ENCODE measurements at places on chromosomes 1 and 21. TPM values are rescaled to one million over a fixed set of nuclear protein-coding genes. Genes with fewer than 3 reads are reported as not detected.
A peak's percentile ranks its signal among the peaks of the same experiment; 100 is the strongest.

Gene SPRR1A
- not detected for total RNA-seq

Gene CYYR1
- total RNA-seq: 0.09 TPM

Gene GOLT1A
- 0.32 TPM for total RNA-seq

Gene YARS1
- 185 TPM for total RNA-seq

Gene RHD
- not detected for total RNA-seq

Gene C1QC
- 0.96 TPM for total RNA-seq

- no peak for DNase-seq
These were observed 8.9 kb downstream of the LYST start for GRCh38 chr1:235857756-235858155.

DNA sequence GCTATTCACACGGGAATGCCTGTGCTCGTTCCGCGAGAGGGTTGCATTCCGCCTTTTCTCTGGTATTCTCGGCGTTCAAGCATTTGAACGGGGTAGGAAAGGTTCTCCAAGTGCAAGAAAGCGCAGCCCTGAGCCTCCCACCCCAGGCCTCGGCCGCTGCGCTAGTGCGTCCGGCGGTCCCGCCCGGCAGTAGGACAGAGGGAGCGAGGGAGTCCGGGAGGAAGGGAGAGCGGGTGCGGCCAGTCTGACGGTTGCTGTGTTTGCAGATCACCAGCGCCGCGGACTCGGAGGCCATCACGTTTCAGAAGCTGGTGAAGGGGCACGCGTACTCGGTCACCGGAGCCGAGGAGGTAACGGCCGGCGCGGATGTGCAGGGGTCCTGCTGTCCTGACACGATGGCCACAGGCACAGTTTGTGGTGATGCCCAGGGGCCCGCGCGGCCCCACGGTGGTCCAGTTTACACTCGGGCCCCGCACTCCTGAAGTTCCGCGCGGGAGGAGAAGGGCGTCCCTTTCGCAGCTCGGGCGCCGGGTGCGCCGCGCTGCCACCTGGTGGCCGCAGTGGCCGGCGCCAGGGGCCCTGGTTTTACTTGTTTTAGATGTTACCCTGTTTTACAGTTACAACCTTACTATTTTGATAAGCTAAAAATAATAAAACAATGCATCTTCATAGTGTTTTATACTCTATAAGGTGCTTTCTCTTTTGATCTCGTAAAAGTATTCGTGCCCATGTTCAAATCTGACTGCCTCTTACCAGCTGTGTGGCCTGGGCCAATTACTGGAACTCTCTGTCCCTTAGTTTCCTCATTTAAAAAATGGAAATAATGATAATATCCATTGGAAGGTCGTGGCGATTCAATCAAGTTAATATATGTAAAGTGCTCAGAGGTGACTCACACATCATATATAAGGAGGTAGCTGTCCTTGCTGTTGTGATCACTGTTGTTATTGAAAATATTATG is 36.7 kb downstream of the CAPN2 start:
- DNase-seq: peak; percentile 64

- no peak for DNase-seq
These were observed 25.3 kb downstream of the IGSF21 start for GRCh38 chr1:18132711-18133541.

DNA sequence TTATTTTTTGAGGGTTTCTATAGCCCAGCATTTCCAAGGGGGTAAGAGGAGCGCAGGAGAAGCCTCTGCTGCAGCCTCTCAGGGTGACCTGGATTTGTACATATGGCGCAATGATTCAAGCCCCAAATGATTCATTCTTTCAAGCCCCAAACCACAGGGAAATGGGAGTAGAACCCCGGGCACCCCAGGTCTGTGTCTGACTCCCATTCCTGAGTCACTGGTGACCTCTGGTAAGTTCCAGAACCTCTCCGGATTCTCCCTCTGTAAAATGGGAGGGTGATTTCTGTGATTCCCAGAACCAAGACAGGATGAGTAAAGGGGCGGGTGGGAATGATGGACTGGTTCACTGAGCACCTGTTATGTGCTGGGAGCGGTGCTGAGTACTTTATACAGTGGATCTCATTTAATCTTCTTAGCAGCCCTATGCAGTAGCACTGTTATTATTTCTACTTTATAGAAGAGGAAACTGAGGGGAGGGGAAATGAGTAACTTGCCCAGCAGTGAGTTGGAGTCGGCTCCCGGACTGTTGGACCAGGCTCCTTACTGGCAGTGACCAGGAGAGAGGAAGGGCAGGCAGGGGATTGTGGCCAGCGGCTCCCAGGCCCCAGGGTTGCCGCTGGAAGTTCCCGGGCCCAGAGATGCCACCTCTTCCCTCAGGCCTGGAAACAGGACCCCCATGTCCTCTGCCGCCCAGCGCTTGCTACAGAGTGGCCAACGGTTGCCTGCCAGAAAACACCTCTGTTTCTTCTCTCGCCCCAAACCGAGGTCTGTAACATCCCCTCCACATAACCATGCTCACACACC is 20.3 kb upstream of the SLC26A9 start:
- no peak for DNase-seq

DNA sequence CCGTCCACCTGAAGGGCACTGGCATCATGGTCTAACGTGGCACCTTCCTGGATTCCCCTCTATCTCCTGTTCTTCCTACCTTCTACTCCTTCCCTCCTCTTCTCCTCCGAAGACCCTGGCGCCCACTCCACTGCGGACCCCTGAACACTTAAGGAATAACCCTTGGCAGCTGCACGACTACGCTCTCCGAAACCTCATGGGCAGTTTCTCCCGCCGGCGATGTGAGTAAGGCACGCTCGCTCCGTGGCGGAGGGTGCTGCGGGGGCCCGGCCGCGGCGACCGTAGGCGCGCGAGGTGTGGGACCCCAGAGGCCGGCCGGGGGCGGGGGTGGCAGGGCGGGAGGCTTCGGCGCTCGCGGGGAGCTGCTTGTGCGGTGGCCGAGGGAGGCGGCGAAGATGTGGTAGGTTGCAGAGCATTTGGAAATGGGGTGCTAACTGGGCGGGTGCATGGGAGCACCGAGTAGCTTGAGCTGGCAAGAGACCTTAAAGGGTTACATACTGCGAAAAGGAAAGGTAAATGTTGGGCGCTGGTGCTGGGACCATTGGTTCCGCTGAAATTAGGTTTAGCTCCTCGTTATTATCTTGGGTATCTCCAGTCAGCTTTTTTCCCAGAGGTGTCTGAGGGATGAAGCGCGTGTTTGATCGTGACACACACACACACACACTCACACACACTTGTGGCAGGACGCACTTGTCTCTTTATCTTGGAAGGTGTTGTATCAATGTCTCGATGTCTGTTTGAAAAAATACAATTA is 876 bp downstream of the LRRC7 start:
- no peak for DNase-seq

DNA sequence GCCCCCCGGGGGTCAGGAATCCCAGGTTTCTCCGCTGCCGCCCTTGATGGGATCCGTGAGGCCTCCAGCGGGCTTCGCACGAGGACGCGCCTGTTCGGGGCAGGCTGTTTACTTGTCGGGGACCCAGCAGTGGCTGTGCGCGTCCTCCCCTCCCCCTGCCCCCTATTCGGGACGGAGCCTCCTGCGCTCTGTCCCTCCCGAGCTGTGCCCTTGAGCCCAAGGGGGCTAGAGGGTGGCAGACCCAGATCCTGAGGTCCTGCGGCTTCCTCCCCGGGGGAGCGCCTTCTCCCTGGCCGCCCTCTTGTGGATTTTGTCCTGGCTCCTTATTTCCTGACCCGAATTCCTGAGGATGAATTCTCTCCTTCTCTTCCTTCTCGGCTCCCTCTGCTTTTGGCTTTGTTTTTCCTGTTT is 38.4 kb downstream of the PIK3CD start:
- DNase-seq: no peak

DNA sequence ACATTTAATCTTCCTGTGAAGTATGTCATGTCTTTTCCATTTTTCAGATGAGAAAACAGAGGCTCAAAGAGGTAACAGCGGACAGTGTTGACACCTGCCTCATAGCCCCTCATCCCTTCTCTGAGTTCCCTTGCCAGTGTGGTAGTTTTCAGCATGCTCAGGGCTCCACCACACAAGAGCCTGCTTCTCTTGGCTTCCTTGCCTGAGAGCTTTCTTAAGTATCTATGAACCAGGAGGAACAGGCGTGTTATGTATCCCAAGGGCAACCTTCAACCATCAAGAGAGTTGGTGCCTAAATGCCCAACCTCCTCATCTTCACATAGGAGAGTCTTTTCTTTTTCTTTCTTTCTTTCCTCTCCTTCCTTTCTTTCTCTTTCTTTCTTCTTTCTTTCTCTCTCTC is 5.9 kb upstream of the PAFAH2 start:
- no peak for DNase-seq

GRCh38 chr1:31036749-31037500 is 28.6 kb downstream of the PUM1 start:
- DNase-seq: no peak

DNA sequence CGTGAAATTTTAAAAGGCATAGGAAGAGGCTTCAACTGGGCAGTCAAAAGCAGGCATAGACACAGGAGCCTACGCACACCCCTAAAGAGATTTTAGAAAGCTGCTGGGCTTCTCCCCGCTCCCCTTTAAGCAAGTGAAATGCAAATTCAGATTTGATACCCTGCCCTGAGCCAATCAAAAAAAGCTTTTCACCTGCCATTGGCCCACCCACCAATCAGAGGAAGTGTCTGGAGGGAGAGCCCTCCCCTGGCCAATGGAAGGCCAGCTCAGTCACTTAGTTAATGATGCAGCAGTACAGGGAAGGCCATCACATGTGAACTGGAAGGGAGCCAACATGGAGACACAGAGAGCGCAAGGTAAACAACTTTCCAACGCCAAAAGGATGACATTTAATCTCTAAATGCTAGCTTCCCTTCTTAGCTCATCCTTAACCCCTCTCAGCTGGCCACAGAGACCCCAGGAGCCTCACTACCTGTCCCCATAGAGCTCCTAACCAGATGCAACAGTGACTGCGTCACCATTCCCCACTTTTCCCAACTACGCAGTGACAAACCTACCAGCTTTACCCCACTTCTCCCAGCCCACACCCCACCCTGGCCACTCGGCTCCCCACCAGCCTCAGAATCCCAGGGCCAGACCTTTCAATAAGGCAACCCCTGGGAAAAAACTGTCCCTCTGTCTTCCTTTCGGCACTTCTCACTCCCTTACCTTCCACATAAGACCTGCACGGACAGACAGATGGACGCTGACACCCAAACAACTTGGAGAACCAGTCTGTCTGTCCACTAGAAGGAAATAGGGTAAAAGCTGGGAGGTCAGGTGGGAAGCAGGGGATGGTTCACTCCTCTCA is 71.0 kb downstream of the CD46 start:
- DNase-seq: peak; percentile 77

DNA sequence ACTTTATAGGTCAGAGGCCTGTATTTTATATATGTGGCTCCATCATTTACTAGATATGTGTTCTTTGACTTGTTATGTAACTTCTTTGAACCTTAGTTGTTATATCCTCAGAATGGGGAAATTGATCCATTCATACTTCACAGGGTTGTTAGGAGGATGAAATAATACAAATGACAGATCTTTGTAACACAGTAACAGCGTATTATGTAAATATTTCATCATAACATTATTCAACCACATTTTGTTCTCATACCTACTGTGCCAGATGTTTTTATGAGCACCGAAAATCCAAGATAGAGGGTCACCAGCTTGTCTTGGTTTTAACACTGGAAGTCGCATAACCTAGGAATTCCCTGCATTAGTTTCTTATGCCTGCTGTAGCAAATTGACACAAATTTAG is 3.3 kb downstream of the SUCO start:
- no peak for DNase-seq

- no peak for DNase-seq
These were observed 12.0 kb upstream of the PLA2G5 start for GRCh38 chr1:20057886-20058420.

- no peak for DNase-seq
These were observed 71.7 kb upstream of the TMPRSS2 start for GRCh38 chr21:41579692-41580091.

DNA sequence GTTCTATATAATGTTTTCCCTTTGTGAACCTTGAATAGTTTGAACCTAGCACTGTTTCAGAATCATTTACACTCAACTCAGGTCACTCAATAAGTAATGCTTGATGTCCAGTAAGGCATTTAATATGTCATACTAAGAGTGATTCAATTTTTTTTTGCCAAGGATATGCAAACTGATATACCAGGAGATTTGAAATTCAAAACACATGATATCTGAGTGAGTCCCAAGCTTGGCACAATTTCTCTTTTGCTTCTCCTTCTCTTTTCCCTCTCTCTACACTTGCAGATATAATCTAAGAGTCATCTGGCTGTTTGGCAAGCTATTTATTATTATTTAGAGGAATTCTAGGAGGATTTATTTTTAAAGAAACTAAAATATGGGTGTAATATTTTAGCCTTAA is 61.6 kb upstream of the SPAG17 start:
- no peak for DNase-seq

- peak; percentile 28 for DNase-seq
These were observed at the start of gene SMG7 for GRCh38 chr1:183472488-183473216. TSS of gene SMG7 (plus strand) at chr1:183472499. CDS start at chr1:183472621, 122 bp downstream.

- DNase-seq: peak; percentile 73
These were observed 104.1 kb downstream of the XCL2 start for GRCh38 chr1:168439456-168440375.

DNA sequence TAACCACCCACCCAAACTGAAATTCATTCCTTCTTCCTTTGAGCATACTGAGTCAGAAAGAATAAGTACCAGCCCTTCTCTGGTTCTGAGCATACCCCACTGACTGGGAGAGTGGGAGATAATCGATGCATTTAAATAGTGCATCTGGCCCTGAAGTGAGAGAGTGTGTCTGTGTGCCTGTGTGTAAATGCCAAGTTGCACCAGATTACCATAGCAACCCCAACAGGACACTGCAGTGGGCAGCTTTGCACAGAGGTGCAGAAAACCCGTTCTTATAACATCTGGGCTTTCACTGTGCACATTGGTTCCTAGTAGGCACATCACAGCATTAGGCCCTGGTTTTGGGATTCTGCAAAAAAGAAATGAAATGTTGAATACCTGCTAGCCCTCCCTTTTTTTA is 2.3 kb downstream of the ASTN1 start:
- no peak for DNase-seq

GRCh38 chr1:109895720-109896504 is 14.7 kb upstream of the CSF1 start:
- no peak for DNase-seq

DNA sequence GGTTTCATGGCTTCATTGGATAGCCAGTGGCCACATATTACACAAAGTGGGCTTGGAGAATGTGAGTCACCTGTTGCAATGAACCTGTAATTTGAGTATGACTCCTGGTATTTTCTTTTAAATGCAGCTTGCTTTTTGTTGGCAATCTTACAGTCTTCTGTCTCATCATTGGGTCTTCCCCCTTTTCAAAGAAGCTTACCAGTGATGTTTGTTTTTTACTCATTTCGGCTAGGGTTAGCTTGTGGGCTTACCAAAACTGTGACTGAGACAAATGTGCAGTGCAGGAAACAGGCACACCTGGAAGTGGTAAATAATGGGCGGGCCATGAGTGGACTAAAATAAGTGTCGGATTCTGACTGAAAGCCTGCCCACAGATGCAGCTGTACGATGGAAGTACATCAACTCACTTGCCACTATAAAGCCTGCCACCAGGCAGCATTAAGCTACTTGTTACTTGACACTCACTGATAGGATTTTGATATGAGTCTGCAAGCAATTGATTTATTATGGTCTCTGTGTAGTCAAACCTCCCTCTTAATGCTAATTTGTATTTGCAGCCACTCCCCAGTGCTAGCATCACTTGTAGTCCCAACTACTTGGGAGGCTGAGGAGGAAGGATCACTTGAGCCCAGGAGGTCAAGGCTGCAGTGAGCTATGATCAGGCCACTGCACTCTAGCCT is 4.2 kb downstream of the HHAT start:
- DNase-seq: peak; percentile 40
